GM12878 (cell line): ENCODE measurements at places on chromosomes 12 and 14.

DNA sequence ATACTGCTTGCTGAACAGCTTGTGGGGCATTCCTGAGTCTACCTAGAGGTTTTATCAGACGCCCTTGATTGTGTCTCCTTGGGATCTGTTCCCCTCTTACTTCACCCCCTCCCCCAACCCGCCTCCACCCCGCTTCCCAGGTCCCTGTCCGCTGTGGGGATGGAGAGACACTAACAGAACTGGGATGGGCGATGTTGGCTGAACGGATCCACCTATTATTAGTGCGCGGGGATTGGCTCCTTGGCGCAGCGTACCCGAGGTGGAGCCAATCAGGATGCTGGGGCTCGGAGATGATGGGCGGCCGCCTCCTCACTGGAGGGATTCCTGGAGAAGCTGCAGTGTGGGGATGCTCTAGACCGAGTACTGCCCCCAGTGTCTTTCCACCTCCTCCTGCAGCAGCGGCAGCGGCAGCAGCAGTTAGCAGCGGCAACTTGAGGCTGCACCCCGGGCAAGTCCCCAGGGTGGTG lies at the start of gene SYT1:
TSS of gene SYT1 (plus strand) at position 372 of the 467 bp plus-strand sequence.
- DNase-seq = no peak
- no peaks in the 10 kb centered on the region for H3K36me3 ChIP-seq
- peaks cover 3% of the 10 kb centered on the region for H3K4me1 ChIP-seq
- peaks cover 2% of the 10 kb centered on the region; the same call in 1 of the 2 replicates for H3K27me3 ChIP-seq
- no peak within 1 kb of the TSS for H3K27ac ChIP-seq
- H3K4me3 ChIP-seq = peak within 1 kb of the TSS; percentile 49; the same call in 1 of the 2 replicates

- H3K27me3 ChIP-seq = no peaks in the 10 kb centered on the region
- peak; percentile 94 for DNase-seq
- H3K27ac ChIP-seq = peak overlapping the region; percentile 95
Measured at GRCh38 chr12:11780521-11781101, 131.1 kb downstream of the ETV6 start.

- no peak overlapping the region for H3K27ac ChIP-seq
- no peaks in the 10 kb centered on the region for H3K4me1 ChIP-seq
- DNase-seq = no peak
- H3K27me3 ChIP-seq = no peaks in the 10 kb centered on the region
Measured at GRCh38 chr12:60172266-60173211, 576.7 kb downstream of the SLC16A7 start.

GRCh38 chr14:82766123-82766522 lies 1232.5 kb upstream of the SEL1L start:
- no peaks in the 10 kb centered on the region for H3K27me3 ChIP-seq
- no peaks in the 10 kb centered on the region for H3K36me3 ChIP-seq
- H3K4me3 ChIP-seq = no peak overlapping the region
- H3K27ac ChIP-seq = no peak overlapping the region
- DNase-seq = no peak

DNA sequence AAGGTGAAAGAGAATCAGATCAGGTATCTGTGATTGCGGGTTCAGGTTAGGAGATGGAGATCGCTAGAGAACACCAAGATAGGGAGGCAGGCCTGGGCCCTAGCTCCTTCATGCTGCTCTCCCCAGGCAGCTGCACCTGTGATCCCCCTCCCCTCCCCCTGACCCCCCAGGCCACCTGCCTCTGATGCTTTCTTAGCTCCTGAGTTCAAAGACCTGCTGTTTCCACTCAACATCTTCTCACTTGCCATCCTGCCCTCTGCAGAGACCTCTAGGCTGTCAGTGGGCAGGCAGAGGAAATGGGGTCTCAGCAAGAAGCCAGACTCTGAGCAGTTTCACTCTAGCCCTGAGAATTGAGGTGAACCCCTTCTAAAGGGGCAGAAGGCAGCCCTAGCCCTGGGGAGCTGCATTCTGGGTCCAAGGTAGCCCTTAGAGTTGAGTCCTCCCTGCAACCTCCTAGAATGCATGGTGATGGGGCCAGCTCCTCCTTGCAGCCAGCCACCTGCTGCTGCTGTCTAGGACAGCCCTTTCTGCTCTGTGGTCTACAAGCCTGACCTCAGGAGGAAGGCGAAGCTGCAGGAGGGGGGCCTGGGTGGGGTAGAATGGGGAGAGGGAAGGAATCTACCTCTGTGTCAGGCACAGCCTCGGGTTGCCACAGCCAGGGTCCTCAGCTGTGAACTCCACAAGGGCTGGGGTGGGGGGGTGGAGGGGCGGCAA lies 6.4 kb upstream of the SLC48A1 start:
- H3K27ac ChIP-seq = no peak overlapping the region
- no peaks in the 10 kb centered on the region for H3K36me3 ChIP-seq
- no peak for DNase-seq
- no peaks in the 10 kb centered on the region for H3K4me1 ChIP-seq

DNA sequence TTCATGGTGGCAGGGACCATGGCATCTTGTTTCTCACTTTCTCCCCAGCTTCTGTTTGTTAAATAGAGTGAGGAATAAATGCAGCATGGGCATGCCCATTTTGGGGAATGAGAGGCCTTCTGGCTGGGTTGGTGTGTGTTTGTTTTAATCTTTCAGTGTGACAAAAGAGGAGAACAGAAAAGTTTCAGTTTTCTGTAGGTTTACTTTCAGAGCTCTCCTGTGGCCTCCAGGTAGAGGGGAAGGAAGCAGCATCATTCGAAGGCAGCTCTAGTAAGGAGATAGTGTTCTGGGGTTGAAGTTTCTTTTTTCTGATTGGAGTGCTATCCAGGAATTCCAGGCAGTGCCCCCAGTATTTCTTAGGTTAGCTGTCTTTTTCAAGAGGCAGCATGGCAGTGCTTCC lies 15.3 kb downstream of the MSRB3 start:
- no peaks in the 10 kb centered on the region for H3K27me3 ChIP-seq
- H3K36me3 ChIP-seq = no peaks in the 10 kb centered on the region
- H3K4me3 ChIP-seq = no peak overlapping the region

DNA sequence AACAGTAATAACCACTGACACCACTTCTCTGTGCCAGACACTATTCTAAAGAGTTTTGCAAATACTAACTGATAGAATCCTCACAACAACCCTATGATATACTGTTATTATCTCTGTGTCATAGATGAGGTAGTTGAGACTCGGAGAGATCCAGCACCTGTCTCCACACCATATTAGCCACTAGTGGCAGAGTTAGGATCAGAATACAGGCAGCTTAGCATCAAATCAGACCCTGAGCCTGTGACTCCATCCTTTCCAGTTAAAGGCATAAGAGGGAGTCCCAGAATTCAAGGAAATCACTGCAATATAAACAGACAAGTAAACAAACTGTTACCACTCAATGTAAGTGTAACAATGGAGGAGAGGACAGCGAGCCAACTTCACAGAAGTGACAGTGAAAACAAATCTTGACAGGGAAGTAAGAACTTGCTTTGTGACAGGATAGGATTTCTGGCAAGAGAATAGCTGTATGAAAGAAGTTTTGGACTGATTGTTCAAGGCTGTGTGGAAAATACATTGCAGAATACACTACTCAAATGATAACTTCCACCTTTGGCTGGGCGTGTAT lies 11.7 kb upstream of the NAP1L1 start:
- H3K27me3 ChIP-seq = no peaks in the 10 kb centered on the region
- no peaks in the 10 kb centered on the region for H3K36me3 ChIP-seq
- no peak overlapping the region for H3K4me3 ChIP-seq
- H3K4me1 ChIP-seq = no peaks in the 10 kb centered on the region
- no peak overlapping the region for H3K27ac ChIP-seq
- DNase-seq = no peak

GRCh38 chr12:78208092-78208491 lies 377.4 kb downstream of the NAV3 start:
- H3K4me3 ChIP-seq = no peak overlapping the region
- no peak overlapping the region for H3K27ac ChIP-seq
- H3K4me1 ChIP-seq = no peaks in the 10 kb centered on the region
- no peaks in the 10 kb centered on the region for H3K36me3 ChIP-seq
- no peak for DNase-seq

DNA sequence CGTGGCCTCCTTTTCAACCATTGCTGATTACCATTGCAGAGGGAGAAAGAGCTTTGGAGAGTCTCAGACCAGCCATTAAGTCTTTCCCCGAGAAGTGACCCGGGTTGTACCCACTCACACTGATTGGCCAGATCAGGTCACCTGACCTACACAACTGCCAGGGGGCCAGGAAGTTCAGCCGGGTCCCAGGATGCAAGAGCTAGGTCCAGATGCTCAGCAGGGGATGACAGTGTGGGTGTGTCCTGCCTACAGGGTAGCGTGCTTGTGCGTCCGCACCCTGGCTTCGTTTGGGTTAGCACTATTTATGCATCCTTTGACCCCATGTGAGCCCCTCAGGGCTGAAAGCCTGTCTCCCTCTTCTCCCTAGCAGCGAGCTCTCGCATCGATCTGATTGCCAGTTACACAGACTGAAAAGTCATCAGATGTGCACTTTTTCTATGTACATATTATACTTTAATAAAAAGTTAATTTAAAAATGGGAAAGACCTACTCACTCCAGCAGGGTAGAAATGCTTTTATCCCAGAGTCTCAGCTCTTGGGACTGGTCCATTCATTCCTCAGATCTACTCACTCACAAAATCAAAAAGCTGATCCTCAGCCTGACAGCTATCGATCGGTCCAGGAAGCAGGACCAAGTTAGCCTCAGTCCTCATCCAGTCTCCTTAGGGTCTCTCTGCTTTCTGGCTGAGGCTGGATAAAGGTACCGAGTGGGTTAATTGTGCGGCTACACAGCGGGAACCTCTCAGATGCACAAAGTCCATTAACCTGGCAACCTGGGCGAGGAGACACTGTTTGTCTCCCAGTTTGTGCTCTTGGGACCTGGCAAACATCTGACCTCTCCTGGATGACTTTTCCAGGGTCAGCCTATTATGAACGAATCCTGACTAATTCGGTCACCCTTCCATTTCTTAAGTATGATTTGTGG lies 68.0 kb downstream of the SERPINA3 start:
- no peak for DNase-seq
- H3K27me3 ChIP-seq = no peaks in the 10 kb centered on the region
- no peak overlapping the region for H3K27ac ChIP-seq
- H3K36me3 ChIP-seq = no peaks in the 10 kb centered on the region

GRCh38 chr12:5612556-5613410 lies 180.9 kb downstream of the NTF3 start:
- H3K27ac ChIP-seq = no peak overlapping the region
- no peaks in the 10 kb centered on the region for H3K36me3 ChIP-seq
- no peak overlapping the region for H3K4me3 ChIP-seq
- H3K4me1 ChIP-seq = no peaks in the 10 kb centered on the region
- no peak for DNase-seq

DNA sequence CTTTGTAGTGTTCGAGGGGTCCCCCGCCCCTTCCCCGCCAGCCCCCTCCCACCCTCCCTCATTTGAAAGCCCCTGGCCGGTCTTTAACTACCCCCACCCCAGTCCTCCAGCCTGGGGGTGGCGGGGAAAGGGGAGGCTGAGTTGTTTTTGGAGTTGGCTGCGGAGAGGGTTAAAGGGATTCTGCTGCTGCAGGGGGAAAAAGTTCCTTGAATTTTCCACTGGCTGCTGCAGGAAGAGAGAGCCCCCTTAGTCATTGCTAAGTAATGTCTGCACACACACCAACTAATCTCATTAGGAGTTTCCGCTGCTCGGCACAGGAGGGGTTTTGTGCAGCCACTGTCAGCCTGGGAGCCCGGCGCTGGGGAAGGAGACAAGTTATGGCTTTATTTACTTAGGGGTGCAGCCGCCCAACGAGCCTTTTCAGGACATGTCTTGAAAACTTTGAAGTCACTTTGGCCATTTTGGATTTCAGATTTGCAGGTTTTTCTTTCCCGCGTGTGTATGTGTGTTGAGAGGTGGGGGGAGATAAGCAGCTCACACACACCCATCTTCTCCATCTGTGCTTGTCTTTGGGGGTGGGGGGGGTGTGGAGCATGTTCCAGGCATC lies 1.8 kb downstream of the ELK3 start:
- H3K36me3 ChIP-seq = no peaks in the 10 kb centered on the region
- peaks cover 21% of the 10 kb centered on the region for H3K4me1 ChIP-seq
- no peak for DNase-seq
- H3K27ac ChIP-seq = no peak overlapping the region; the same call in 1 of the 2 replicates
- H3K4me3 ChIP-seq = peak overlapping the region; percentile 60

GRCh38 chr12:130804216-130804615 lies 34.8 kb downstream of the STX2 start:
- DNase-seq = no peak
- peaks cover 22% of the 10 kb centered on the region for H3K36me3 ChIP-seq
- no peak overlapping the region for H3K4me3 ChIP-seq
- no peak overlapping the region for H3K27ac ChIP-seq
- no peaks in the 10 kb centered on the region; the same call in 1 of the 2 replicates for H3K4me1 ChIP-seq

- DNase-seq = no peak
- no peaks in the 10 kb centered on the region for H3K27me3 ChIP-seq
- H3K4me3 ChIP-seq = peak overlapping the region; percentile 13; the same call in 1 of the 2 replicates
- H3K36me3 ChIP-seq = no peaks in the 10 kb centered on the region; the same call in 1 of the 2 replicates
- peak overlapping the region; percentile 99 for H3K27ac ChIP-seq
Measured at GRCh38 chr14:61388976-61389576, 67.7 kb downstream of the PRKCH start.

DNA sequence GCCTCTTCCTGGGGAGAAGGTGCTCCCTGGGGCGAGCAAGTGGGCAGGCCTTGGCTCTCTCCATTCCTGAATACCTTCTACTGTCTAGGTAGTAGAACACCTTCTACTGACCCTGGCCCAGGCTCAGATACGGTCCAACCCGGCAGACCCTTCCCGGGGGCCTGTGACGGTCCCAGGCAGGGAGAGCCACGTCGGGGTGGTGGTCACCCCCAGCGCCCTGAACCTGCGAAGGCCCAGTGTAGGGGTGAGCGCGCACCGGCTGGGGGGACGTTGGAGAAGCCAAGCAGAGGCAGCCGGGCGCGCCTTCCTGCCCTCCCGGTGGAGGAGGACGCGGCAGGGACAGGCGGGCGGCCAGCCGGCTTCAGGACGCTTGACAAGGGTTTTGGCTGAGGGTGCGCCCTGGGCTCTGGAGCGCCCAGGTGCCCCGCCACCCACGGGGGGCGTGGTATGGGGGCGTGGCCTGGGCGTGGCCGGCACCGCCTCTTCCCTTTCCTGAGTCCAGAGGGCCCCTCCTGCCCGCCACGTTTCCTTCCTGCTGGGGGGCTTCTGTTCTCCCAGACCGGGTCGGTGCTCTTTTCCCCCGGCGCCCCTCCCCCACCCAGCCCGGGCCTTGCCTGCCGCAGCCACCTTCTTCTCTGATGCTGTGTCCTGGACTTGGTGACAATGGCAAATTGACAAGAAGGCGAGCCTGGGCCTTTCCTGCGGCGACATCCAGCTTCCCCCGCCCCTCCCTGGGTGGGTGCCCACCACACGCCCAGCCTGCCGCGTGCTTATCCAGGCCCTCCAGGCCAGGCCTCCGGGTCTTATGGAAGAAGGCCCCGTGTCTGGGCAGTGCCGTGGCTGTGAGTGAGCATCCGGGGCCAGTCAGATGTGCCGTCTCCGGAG lies 24.5 kb upstream of the PPP1R13B start:
- peaks cover 10% of the 10 kb centered on the region for H3K4me1 ChIP-seq
- DNase-seq = peak; percentile 12
- H3K27ac ChIP-seq = peak overlapping the region; percentile 47
- H3K27me3 ChIP-seq = no peaks in the 10 kb centered on the region
- H3K36me3 ChIP-seq = no peaks in the 10 kb centered on the region

- peak overlapping the region; percentile 49 for H3K27ac ChIP-seq
- peaks cover 28% of the 10 kb centered on the region for H3K4me1 ChIP-seq
- H3K36me3 ChIP-seq = peaks cover 3% of the 10 kb centered on the region
- no peaks in the 10 kb centered on the region for H3K27me3 ChIP-seq
- DNase-seq = no peak
Measured at GRCh38 chr14:89408907-89409700, 7.9 kb downstream of the FOXN3 start.

GRCh38 chr12:90355711-90356355 lies 599.1 kb downstream of the CCER1 start:
- no peaks in the 10 kb centered on the region for H3K27me3 ChIP-seq
- no peak overlapping the region for H3K27ac ChIP-seq
- H3K36me3 ChIP-seq = no peaks in the 10 kb centered on the region
- H3K4me1 ChIP-seq = no peaks in the 10 kb centered on the region
